ENCODE measurements at places on chromosomes 6 and 20.

DNA sequence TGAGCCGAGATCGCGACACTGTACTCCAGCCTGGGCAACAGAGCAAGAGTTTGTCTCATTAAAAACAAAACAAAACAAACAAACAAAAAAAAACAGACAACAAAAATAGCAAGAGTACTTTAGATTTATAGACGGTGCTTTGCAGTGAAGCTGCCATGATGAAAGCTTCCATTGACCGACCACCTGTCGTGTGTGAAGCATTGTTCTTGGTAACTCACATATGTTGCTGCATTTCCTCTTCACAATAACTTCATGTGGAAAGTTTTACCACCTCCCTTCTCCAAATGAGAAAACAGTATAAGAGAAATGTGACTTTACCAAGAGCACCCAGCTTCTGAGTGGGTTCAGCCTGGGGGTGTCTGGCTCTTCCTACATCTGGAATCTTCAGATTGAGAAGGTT is 56.4 kb upstream of the PTGIS start:
- no peak for DNase-seq

DNA sequence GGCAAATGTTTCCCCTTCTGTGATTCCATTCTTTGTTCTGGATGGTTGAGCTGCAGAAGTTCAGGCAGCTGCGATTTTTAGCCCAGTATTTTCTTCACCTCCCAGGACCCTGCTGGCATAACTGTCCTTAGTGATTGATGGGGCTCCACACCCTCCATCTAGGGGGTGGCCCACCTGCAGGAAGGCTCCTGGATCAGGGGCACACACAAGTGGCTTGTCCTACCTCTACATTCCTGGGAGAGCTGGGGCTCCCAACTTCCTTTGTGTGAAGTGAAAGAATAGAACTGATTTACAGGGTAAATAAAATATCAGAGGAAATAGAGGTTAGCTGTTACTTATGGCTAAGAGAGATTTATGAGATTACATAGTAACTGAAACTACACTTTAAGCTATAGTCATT is 129.5 kb upstream of the MAP3K7 start:
- peak; percentile 31 for DNase-seq

- no peak for DNase-seq
These were observed 50.4 kb upstream of the NKX2-2 start for GRCh38 chr20:21564127-21564773.

- no peak for DNase-seq
These were observed 532.8 kb downstream of the RFPL4B start for GRCh38 chr6:112879920-112880413.

GRCh38 chr6:110043366-110043994 is 65.4 kb downstream of the GPR6 start:
- DNase-seq = no peak

DNA sequence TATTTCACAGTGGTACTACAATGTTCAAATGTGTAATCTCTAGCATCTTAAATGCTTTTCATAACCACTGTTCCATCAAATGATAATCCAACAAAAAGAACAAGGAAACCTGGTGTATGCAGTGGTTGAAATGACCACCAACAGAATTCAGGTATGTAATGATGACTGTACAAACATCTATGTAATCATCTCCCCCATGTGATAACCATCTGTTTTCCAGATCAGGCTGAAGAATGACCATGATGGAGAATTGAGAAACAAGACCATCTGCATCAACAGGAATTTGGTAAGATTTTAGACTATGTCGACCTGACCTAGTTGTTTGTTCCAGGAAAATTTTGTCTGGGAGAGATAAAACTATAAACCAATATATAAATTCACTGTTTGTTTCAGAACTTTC is 81.3 kb upstream of the ASCC3 start:
- no peak for DNase-seq

DNA sequence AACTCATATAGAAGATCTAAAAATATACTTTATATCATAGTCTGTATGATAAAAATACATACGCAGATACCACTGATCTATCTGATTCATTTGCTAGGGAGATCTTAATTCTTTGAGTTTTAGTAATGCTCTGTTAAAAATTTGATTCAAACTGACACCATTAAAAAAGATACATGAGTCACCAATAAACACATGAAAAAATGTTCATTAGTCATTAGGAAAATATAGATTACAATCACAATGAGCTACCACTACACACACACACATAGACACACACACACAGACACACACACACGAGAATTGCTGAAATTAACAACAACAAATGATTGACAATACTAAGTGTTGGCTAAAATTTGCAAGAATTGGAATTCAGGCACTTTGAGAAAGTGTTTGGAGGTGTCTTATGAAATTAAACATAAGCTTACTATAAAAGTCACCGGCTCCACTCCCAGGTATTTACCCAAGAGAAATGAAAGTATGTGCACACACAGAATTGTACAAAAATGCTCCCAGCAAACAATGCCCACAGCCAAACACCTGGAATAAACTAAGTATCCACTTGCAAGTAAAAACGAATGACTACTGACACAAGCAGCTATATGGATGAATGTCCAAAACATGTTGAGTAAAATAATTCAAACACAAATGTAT is 117.7 kb upstream of the GGTLC1 start:
- no peak for DNase-seq

GRCh38 chr20:36235892-36236785 is at the start of gene AAR2:
Gene AAR2 (plus strand): TSS chr20:36236478. CDS start chr20:36239869, 3,391 bp downstream.
- DNase-seq = peak; percentile 83

DNA sequence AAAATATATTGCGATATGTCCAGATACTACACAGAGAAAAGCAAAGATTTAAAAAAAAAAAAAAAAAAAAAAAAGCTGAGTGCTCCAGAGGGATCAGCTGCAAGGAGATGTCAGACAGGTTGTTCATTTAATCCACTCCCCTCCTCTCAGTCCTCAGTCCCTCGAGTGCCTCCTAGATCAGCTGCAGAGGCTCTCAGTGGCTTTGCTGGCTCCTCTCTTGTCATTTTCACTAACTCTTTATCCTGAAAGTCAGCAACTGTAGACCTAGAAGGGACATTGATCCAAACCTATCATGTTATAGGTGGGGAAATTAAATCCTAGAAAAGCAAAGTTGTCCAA is 61.6 kb downstream of the KIAA0319 start:
- peak; percentile 71 for DNase-seq

- DNase-seq = no peak
These were observed 301.9 kb upstream of the SGK1 start for GRCh38 chr6:134619789-134620188.

DNA sequence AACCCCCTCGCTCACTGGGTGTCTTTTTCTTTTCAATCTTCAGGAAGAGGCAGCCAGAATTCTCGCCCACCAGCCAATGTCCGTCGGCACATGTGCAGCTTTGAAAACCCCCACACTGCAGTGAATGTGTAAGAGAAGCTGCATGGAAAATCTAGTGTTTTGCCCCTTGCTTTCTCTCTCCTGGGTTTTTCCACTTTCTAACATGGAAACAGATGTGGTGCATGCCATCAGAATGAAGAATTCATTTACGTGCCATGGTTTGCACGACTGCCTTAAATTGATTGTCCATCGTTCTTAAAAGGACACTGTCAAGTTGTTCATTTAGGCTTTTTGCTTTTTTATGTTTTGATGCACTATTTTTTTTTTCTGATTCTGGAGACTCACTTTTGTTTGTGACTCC is 117.1 kb upstream of the RAB32 start:
- DNase-seq = no peak

GRCh38 chr6:137873273-137873762 is 6.3 kb downstream of the TNFAIP3 start:
- no peak for DNase-seq

GRCh38 chr6:33112148-33112547 is 36.4 kb downstream of the HLA-DPB1 start:
- no peak for DNase-seq

- no peak for DNase-seq
These were observed 4.8 kb downstream of the HELZ2 start for GRCh38 chr20:63568986-63569949.

GRCh38 chr6:43189776-43190304 is 7.8 kb downstream of the CUL9 start:
- DNase-seq = no peak

DNA sequence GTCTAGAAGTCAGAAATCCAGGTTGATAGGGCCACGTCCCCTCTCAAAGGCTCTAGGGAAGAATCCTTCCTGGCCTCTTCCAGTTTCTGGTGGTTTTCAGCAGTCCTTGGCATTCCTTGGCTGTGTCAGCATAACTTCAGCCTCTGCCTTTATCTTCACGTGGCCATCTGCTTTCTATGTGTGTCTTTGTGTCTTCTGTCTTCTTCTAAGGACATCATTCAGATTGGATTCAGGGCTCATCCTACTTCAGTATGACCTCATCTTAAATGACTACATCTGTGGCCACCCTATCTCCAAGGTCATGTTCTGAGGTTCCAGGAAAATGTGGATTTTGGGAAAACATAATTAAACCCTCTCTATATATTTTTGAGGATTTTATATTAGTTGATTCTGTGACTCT is 23.0 kb downstream of the C6orf89 start:
- DNase-seq = no peak

GRCh38 chr20:60693496-60694133 is 558.4 kb upstream of the CDH4 start:
- DNase-seq = no peak

GRCh38 chr6:47203266-47203937 is 106.3 kb downstream of the TNFRSF21 start:
- DNase-seq = no peak

GRCh38 chr6:41685641-41686380 is 47.5 kb downstream of the MDFI start:
- DNase-seq = no peak

DNA sequence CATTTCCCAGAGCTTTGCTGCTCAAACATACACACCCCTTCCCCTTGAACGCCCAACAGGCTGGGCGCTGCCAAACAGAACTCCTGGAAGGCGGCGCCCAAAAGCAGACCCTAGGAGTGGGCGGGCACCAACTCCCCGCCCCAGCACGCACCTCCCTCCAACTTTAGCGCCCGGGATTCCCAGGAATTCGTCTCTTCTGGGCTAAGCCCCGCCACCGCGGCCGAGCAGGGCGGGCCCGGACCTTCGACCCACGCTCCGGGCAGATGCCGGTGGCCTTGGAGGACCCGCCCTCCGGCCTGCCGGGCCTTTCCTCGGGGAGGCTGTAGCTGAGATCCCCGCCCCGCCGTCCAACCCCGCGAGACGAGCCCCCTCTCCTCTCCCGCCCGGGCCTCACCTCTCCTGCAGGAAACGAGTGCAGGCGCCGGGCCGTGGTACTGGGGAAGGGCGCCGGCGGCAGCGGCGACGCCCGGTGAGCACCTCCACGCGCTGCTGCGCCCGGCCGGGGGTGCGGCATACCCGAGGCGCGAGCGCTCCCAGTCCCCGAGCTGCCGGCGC is 659 bp downstream of the MCUR1 start:
- peak; percentile 55 for DNase-seq

- DNase-seq = no peak
These were observed 37.7 kb upstream of the CENPW start for GRCh38 chr6:126302191-126302590.

DNA sequence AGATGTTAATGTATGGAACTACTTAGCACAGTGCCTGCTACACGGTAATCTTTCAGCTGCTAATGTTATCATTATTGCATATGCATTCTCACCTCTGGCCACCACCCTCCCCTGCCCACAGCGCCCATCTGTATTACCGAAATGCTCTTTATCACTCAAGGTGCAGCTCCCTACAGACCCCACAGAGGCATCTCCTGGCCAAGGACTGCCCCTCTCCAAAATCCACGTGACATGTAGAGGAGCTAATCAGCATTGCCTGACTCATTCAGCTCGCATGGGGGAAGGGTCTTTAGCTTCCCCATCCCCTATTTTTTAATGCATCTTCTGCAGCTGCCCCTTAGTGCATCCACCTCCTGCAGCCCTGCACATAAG is 41.8 kb downstream of the SLC22A23 start:
- DNase-seq = no peak

- DNase-seq = no peak
These were observed 34.5 kb downstream of the TXLNB start for GRCh38 chr6:139257291-139257690.

- no peak for DNase-seq
These were observed 468.0 kb downstream of the PREX1 start for GRCh38 chr20:48359692-48360341.

GRCh38 chr6:107578642-107579341 is 88.9 kb downstream of the SOBP start:
- DNase-seq = no peak

- no peak for DNase-seq
These were observed 116.0 kb downstream of the SYCP2 start for GRCh38 chr20:59817406-59817805.

GRCh38 chr6:37674161-37674560 is 23.5 kb downstream of the MDGA1 start:
- DNase-seq = peak; percentile 43

GRCh38 chr6:37280162-37280887 is 22.4 kb upstream of the TMEM217 start:
- DNase-seq = no peak

DNA sequence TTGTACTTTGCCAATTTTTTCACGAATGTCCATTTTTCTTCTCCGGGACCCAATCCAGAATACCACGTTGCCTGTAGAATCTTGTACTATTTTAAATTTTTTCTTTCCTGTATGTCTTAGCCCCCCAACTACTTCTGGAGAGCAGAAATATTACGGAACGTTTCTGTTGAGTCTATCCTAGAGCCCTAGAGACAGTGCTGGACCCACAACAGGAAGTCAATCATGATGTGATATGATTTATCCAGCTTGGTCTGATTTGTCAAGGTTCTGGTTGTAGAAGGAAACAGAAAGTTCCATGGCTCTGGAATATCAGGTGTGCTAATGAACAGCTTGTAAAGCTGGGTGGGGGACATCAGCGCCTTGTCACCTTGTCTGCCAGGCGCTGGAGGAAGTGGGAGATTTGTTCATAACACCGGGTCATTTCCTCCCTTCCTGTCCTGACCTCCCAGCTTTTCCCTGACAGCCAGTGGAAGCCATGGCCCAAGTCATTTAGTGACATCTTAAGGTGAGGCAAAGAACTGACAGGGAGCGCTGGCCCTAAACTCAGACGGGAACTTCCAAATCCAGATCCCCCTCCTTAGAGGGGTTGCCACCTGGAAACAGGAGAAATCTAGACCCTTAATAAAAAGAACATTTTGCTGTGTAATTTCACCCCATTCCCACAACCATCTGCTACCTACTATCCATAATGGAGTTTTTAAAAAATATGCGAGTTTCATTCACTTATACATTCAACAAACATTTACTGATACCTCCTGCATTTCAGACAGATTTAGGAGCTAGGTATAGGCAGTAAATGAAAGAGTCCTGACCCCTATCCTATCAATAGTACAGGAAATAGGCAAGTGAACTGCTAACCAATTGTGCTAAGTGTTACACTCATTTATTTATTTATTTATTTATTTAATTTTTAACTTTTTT is 130.5 kb downstream of the ZFP64 start:
- DNase-seq = no peak
